ENCODE measurements at places on chromosomes 2 and 18. TPM values are rescaled to one million over a fixed set of nuclear protein-coding genes. Genes with fewer than 3 reads are reported as not detected.

The CYP26B1 gene
- 0.26 TPM for polyA plus RNA-seq

The RALBP1 gene
- polyA plus RNA-seq, result 43.8 TPM

The EFHD1 gene
- polyA plus RNA-seq, result 0.05 TPM

The UGT1A3 gene
- polyA plus RNA-seq, result not detected

DNA sequence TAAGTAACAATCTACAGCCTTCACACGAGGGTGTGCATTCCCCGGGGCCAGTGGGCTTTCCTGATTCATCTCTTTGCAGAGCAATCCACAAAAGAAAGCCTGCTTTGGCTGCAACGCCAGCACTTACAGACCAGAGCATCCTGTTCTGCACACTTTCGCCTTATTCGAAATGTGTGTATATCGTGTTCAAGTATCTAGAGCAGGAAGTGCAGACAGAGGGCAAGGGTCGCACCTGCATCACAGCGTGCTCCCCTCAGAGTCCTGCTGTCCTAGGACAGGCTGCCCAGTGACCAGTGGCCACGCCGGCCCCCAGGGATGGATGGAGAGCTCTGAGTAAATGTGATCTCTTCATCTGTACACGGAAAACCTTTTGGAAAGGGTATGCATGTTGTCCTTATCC is 264.3 kb downstream of the ZNF516 start:
- no peak for DNase-seq
- no peak overlapping the region for H3K4me3 ChIP-seq
- no peak overlapping the region for H3K27ac ChIP-seq
- H3K4me1 ChIP-seq, result no peaks in the 10 kb centered on the region
- H3K36me3 ChIP-seq, result no peaks in the 10 kb centered on the region

- no peaks in the 10 kb centered on the region for H3K4me1 ChIP-seq
- H3K4me3 ChIP-seq, result no peak overlapping the region
- H3K36me3 ChIP-seq, result no peaks in the 10 kb centered on the region
- DNase-seq, result peak; percentile 7
Measured at GRCh38 chr2:143828763-143829537, 691.0 kb downstream of the ZEB2 start.

GRCh38 chr2:120735746-120736170 is at the start of gene GLI2:
Gene GLI2, plus strand, starts transcription at chr2:120735868. Its CDS starts 61,453 bp downstream, at chr2:120797321.
- H3K27ac ChIP-seq, result peak within 1 kb of the TSS; percentile 81
- peak; percentile 92 for DNase-seq
- H3K4me3 ChIP-seq, result peak within 1 kb of the TSS; percentile 88
- peaks cover 22% of the 10 kb centered on the region for H3K4me1 ChIP-seq

GRCh38 chr18:6943143-6943542 is 174.5 kb downstream of the LAMA1 start:
- H3K27me3 ChIP-seq, result no peaks in the 10 kb centered on the region
- H3K36me3 ChIP-seq, result no peaks in the 10 kb centered on the region
- no peak overlapping the region for H3K27ac ChIP-seq
- no peak overlapping the region for H3K4me3 ChIP-seq
- no peaks in the 10 kb centered on the region for H3K4me1 ChIP-seq
